Epithelial cell of umbilical artery (primary cell): ENCODE measurements at places on chromosomes 7 and 10. TPM values are rescaled to one million over a fixed set of nuclear protein-coding genes. Genes with fewer than 3 reads are reported as not detected.

HOXA5 gene
- 4.2 and 9.6 TPM in 2 replicates for total RNA-seq

VIPR2 gene
- not detected in 2 replicates for total RNA-seq

CYP3A7 gene
- not detected in 2 replicates for total RNA-seq

JCAD gene
- total RNA-seq, result 37.4 and 40.4 TPM in 2 replicates

DDX50 gene
- 52.6 and 63.5 TPM in 2 replicates for total RNA-seq

TAS2R41 gene
- total RNA-seq, result not detected in 2 replicates

OLAH gene
- under 0.01 TPM in 1 of 2 replicates, not detected in the other for total RNA-seq

NCF1 gene
- total RNA-seq, result not detected in 2 replicates

AGAP9 gene
- total RNA-seq, result 0.91 and 1.6 TPM in 2 replicates

RBP4 gene
- not detected in 2 replicates for total RNA-seq

WDFY4 gene
- 3.2 and 3.3 TPM in 2 replicates for total RNA-seq
